ENCODE measurements at places on chromosomes 13 and 19.
A peak's percentile ranks its signal among the peaks of the same experiment; 100 is the strongest.

DNA sequence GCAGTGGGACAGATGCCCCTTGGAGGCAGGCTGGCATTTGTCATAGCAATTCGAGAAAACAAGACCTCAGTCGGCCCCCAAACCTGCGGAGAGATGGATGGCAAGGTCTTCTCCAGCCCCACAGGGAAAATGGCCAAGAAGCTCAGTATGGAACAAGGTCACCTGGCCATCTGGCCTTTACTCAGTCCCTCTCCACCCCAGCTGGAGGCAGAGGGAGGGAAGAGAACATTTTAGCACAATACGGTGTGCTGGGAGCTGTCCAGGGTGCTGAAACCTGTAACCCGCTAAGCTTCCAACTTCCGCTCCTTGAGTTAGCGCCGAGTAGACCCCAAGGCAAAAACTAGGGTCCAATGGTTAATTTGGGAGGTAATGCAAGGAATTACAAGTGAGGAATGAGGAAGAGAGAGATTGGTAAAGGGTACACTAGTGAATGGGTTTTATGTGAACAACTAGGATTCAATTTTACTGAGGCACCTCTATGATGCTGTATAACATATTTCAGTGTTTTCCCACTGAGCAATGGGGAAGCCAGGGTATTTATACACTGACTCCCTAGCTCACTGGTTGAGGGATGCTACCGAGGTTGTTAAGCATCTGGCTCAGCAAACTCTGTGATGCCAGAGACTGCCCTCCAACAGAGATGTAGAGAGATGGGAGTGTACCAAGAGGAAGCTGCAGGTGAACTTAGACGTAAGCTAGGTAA lies 64.3 kb downstream of the CACNA1A start:
- peak; percentile 52 for DNase-seq

GRCh38 chr13:46097015-46097414 lies 7.8 kb downstream of the CPB2 start:
- DNase-seq: no peak

GRCh38 chr13:77000475-77000874 lies 8.6 kb downstream of the CLN5 start:
- DNase-seq: peak; percentile 25

DNA sequence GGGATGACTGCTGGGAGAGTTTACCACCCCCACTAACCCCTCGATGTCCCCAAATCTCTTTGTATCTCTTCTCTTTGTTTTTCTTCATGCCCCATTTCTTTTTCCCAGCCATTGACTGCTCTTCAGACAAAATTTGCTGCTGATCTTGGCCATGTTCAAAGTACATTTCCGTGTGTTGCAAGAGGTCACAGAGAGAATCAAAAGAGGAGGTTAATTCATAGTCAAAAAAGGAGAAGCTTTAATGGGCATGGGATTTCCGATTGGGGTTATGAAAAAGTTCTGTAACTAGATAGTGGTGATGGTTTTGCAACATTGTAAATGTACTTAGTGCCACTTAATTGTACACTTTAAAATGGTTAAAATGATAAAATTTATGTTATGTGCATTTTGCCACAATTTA lies 121.1 kb downstream of the FLT1 start:
- DNase-seq: peak; percentile 91

DNA sequence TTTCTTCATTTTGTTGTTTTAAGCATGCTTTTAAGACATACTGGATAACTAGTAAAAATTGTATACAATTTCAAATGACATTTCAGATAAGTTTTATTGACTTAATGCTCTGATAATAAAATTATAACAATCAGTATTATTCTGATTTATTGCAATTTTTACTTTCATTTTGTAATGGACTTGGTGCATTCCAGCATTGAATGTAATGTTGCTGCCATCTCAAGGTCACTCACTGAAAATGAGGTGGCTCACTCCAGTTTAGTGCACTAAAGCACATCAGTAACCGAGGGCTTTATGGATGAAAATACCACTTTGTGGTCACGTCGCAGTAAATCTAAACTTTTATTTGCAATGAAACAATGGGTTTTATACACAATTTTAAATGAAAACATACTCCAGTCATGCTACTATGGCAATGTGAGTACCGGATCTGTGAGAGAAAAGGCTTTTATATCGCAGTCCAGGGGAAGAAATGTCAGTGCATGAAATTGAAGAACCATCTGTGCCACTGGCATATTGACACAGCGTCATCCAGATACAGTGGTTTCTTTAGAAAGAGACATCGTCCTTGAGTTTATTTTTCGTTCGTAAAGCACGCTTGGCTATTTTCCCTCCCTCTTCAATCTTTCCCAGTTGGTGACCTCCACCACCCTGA lies 20.7 kb upstream of the ZNF507 start:
- no peak for DNase-seq

- no peak for DNase-seq
These were observed 3.4 kb downstream of the TMPRSS9 start for GRCh38 chr19:2363419-2363818.

DNA sequence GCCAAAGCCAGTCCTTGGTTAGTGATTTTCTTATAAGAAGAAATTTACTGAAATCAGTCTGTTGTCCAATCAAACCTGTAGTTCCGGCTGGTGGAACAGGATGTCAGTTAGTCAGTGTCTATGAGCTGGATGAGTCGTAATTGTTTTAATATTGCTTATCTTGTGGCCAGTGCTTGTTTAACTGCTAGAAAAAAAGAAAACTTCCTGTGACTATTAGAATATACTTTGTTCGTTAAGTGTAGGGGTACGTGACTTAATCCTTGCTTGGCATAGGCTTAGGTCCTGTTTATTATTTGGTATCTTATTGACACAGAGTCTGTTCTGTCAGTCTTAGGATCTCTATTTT lies 1484.8 kb upstream of the MIR17HG start:
- DNase-seq: no peak

- DNase-seq: no peak
These were observed 1.6 kb downstream of the GRIK5 start for GRCh38 chr19:42068361-42068755.

DNA sequence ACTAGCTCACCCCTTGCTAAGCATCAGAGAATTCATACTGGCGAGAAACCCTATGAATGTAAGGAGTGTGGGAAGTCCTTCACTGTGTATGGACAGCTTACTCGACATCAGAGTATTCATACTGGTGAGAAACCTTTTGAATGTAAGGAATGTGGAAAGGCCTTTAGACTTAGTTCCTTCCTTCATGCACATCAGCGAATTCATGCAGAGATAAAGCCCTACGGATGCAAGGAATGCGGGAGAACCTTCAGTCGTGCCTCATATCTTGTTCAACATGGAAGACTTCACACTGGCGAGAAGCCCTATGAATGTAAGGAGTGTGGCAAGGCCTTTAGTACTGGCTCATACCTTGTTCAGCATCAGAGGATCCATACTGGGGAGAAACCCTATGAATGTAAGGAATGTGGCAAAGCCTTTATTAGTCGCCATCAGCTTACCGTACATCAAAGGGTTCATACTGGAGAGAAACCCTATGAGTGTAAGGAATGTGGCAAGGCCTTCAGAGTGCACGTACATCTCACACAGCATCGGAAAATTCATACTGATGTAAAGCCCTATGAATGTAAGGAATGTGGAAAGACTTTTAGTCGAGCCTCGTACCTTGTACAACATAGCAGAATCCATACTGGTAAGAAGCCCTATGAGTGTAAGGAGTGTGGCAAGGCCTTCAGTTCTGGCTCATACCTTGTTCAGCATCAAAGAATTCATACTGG lies 17.3 kb downstream of the ZNF30 start:
- no peak for DNase-seq

- no peak for DNase-seq
These were observed 434.2 kb upstream of the PRR20A start for GRCh38 chr13:56706485-56706884.

GRCh38 chr13:47798906-47799305 lies 202.2 kb downstream of the SUCLA2 start:
- DNase-seq: peak; percentile 19

GRCh38 chr19:18167011-18167410 lies 6.6 kb upstream of the IFI30 start:
- no peak for DNase-seq

GRCh38 chr13:50200988-50201387 lies 185.7 kb downstream of the KCNRG start:
- no peak for DNase-seq

DNA sequence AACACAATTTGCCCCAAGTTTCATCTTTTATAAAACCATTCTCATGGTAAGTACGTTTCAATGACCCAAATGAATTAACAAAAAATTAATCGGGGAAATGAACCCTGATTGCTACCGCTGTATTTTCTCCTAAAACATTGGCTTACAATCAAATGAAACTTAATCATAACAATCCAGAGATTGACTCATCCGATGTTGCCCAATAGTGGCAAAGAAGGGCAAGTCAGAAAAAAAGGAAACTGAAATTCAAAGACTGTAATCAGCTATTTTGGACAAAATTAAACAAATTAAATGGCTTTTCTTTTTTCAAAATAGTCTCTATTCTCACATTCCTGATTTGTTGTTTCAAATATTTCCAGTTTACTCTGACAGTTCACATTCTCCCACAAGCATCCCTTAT lies 3.9 kb upstream of the ACOD1 start:
- peak; percentile 69 for DNase-seq

DNA sequence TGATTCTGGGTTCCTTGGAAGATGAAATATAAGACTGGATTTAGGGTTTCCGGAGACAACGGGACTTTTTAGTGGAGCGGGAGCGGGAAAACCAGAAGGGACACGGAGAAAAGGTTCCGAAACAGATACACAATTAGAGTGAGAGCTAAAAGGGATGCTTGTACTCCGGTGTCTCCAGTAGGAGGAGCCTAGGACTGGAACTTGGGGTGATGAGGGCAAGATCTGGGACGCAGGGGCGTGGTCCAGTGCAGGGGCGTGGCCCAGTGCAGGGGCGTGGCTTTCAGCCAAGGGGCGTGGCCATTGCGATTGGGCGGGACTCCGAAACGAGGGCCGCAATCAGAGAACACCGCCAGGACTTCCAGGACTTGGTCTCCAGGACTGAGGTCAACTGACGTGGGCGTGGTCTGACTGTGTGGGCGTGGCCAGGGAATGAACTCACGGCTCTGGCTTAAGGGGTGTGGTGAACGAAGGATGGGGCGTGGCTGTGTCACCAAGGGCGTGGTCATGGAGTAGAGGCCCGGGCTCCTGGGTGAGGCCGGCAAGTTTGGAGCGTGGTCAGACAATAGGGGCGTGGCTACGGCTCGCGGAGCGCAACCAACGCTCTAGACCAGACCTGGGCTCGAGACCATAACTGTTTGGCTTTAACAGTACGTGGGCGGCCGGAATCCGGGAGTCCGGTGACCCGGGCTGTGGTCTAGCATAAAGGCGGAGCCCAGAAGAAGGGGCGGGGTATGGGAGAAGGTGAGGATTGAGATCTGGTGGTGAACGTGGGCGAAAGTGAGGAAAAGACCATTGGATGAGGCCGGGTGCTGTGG lies at the start of gene DKKL1:
Gene DKKL1 (plus strand): TSS at position 610 of the 815 bp plus-strand sequence. CDS start 122 bp downstream, at position 732.
- peak; percentile 99 for DNase-seq

DNA sequence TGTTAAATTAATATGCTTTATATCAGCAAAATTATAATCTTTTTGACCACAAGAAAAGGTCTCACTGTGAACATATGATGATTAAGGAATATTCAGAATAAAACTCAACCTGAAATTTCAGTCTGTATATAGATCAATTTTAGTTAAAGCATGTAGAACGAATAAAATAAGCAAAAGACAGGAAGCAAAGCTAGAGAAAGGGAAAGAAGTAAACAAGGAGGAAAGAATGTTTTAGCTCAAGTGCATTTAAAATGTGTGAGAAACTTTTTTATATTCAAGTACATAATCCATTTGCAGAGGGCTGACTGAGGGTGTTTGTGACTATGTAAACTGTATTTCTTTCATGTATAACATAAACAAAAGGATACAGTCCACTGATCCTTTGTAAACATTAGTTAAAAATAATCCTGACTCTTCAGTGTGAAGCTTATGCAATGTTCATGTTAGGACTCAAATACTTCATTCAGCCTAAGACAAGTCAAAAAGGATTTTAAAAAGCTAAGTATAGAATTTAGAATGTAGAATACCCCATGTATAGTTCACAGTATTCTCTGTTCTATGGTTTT lies 472.1 kb downstream of the DIAPH3 start:
- no peak for DNase-seq

Data from MV-4-11 (cell line).